ENCODE measurements at places on chromosomes 3 and 15.

GRCh38 chr15:60062826-60063225 lies 58.7 kb downstream of the FOXB1 start:
- no peak for DNase-seq

- DNase-seq: no peak
Measured at GRCh38 chr15:91589360-91589759, 264.1 kb upstream of the SLCO3A1 start.

GRCh38 chr15:60757831-60758570 lies 279.1 kb upstream of the ICE2 start:
- no peak for DNase-seq

DNA sequence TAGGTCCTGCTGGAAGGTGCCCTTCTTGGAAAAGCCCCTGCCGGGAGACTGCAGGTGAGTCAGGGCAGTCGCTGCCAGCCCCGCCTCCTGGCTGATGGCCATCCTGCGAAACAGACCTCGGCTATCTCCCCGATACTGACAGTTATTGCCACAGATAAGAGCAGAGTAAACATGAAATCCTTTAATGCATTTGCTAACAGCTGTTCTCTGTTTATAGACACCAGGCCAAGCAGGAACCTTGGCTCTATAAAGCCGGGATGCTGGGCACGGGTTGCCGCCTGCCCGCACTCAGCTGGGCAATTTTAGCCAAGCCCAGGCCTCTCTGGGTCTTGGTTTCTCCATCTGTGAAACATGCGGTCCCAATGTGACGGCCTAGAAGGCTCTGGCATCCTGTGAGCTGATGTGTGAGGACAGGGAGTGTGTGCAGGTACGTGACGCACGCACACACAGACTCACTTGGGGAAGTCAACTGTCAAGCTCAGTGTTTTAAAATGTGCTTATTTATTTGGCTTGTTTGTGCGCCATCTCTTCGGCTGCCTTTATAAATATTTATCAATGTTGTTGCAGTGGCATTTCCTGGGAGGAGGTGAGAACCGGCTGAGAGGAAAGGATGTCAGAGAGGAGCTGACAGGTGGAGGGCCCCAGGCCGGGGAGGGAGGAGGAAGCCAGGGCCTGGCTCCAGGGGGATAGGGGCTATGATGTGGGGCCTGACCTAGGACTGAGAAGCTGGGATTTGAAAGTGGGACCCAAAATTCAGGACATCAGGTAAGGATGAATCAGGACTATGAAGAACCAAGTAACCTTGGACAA lies 50.8 kb upstream of the PRR23E start:
- no peak for DNase-seq

- no peak for DNase-seq
Measured at GRCh38 chr15:28955160-28955992, 69.6 kb downstream of the APBA2 start.

DNA sequence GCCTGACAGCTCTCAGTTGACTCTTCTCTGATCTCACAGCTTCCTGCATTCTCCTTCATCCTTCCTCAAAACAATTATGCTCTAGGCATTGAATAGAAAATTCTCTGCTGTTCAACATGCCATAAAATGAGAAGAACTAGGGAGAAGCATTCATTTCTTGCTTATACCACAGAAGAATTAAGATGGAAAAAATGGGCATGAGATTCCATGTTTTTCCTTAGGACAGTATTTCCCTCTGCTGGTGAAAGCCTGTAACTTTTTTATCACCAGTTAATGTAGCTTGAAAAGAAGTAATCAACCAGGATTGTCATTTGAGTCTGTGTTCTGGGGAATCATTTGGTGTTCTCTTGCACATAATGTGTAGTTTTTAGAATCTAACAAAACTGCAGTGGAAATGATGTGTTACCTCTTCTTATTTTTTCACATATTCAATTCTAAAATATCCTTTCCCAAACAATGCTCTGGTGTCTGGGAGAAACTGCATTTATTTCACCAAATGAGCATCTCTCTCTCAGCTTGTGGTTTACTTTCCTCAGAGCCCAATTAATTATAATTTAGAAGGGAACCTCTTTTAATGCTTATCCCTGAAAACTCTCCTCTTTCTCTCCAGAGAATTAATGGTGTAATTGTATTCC lies 92.8 kb upstream of the DCBLD2 start:
- peak; percentile 43 for DNase-seq

GRCh38 chr3:193078996-193079753 lies 161.5 kb upstream of the MB21D2 start:
- no peak for DNase-seq

DNA sequence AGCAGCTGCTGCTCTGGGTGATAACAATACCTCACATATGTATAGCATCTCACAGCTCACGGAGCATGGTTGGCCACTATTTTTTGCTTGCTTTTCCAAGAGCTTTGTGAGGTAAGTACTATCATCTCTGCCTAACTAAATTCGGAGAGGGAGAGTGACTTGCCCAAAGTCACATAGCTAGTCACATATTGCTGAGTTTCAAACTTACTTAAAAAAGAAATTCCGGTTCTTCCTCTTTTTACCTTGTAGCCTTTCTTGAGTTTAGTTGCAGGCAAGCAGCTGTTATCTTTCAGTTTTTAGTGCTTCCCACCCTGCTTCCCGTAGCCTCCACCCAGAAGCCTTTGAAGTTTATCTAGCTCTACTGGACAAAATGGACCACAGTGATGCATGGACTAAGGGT lies 309.2 kb downstream of the PDCD6IP start:
- DNase-seq: no peak

DNA sequence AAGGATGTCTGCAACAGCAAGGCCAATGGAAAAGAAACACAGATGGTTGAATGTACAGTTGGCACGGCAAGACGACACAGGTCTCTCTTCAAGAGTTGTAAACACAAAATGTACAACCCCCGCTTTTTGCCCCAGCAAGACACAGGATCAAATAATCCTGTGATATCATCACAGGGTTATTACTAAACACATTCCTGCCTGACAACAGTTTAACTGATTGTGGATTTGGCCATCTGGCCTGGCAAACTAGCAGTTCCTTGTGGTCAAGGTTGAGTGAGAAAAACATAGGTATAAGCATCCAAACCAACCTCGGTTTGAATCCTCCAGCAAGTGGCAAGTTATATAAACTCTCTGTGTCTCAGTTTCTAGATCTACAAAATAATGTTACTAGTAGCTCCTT lies 23.4 kb downstream of the PARP16 start:
- DNase-seq: no peak

- no peak for DNase-seq
Measured at GRCh38 chr3:197793247-197793646, 2.2 kb downstream of the LRCH3 start.

DNA sequence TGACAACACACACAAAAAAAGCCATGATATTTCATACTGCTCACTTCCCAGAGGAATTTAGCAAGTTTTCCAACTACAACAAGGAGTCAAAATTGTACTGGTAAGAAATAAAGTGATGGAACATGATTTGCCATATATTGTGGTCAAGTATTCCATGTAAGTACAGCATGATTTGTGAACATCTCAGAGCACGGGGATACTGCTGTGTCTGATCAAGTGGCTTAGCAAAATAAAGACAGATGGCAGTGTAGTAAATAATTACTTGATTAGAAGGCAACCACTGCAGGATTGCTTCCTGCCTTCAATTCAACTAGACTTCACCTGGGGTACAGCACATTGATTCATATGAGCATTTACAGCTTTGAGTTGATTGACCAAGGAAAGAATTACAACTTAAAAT lies 51.6 kb upstream of the DUT start:
- DNase-seq: no peak

DNA sequence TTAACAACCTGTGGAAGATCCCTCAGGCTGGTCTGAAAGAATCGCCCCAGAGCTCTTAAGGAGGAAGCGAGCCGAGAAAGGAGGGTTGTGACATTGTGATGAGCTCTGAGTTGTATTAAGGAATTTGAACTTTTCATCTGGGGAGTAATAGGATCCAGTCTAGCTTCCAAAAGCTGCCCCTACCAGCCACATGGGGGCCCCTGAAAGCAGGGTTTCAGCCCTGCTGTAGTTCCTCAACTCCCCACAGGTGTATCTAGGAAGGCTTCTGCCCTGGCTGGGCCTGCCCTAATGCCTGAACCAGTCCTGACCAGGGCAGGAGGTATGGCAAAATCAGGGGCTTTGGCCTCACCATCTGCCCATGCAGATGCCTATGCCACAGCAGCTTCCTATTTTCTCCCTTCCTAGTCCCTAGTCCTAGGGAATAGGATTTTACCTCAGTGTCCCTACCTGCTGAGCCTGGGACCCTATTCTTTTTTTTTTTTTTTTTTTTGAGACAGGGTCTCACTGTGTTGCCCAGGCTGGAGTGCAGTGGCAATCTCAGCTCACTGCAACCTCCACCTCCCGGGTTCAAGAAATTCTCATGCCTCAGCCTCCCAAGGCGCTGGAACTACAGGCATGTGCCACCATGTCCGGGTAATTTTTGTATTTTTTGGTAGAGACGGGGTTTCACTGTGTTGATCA lies 5.0 kb upstream of the AP3S2 start:
- no peak for DNase-seq

DNA sequence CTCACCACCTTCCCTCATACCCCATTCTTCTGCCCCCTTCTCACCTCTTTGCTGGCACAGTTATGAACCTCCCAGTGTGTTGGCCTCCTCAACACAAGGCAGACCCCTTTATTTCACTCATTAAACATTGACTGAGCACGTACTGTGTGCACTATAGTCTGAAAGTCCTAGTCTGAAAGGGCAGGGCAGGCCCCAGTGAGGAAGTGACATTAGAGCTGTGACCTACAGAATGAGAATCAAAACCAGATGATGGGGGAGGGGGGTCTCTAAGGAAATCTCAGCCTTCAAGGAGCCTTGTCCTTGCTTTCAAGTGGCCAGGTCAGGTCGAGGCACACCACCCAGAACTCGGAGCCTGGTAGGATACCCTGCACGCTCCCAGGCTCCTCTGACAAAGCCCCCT lies 3.5 kb downstream of the SLC28A1 start:
- DNase-seq: no peak

GRCh38 chr3:61903074-61903473 lies 341.7 kb downstream of the PTPRG start:
- no peak for DNase-seq

DNA sequence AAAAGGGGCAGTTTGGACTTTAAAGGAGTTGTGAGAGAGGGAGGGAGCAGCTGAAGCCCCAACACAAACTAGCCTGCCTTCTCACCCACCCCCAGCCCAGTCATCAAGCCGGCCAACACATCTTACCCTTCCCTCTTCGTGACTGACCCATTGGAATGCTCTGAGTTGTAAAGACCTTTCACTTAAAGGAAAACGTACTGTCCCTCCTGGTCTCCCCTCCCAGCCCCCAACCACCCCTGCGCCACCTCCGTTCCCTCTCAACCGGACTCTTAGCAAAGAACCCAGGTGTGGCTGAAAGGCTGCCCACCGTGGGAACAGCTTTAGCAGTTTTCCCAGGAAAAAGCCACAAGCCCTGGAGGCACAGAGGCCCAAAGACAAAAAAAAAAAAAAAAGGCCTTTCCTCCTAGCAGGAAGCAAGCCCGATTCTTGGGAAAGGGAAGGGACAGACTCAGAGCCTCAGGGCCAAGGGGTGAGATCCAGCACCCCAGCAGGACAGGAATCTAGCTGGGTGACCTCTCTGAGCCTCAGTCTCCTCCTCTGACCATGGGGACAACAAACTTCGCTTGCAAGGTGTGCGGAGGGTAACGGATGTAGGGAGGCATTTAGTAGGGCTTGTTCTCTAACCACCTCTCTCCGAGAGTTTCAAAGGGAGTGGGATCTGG lies 2.4 kb downstream of the CYP11A1 start:
- DNase-seq: no peak

DNA sequence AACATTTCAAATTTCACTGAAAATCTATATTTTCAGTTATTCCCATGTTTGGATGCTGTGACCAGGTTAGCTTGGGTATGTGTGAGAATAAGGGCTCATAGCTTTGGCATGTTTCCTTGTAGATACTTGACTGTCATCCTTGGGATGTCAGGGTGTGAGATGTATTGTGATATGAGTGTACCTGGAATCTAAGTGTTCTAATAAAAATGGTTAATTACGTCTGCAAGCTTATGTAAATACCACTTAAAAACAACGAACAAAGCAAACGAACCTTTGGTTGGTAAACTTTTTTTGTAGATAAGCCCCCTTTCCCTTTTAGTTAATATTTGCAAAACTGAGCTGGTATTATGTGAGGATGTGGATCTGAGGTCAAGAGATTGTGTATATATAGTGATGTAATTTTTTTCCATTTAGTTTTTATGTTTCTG lies 63.5 kb downstream of the FNDC3B start:
- DNase-seq: no peak

GRCh38 chr3:98027085-98027446 lies 8.0 kb downstream of the GABRR3 start:
- no peak for DNase-seq

GRCh38 chr3:111485086-111485485 lies 56.9 kb upstream of the CD96 start:
- no peak for DNase-seq

DNA sequence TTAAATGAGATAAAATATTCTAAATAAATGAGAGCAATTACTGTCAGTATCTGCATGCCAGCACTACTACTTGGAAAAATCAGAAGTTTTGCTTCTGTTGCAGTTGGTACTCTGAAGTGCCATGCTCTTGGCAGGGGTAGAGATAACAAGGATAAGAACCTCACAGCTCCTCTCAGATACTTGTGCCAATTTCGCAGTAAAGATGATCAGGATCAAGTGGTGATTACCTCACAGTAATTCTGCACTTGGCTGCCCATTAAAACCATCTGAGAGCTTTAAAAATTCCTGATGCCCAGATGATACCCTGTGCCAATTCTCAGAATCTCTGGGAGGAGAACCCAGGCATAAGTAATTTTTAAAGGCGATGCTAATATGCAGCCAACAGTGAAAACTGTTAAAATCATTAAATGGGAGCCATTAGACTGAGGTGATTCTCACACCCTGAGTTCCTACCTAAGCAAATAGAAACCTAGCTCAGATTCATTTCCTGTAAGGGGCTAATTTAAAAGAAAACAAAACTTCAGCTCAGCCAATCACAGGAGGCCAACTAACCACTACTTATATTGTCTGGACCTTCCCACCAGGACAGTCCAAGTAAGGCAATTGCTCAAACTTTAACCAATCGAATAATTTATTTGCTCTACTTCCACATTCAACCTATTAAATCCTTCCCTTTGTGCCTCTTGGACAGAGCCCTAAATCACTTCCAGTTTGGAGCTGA lies 171.2 kb downstream of the KCNMB2 start:
- no peak for DNase-seq

Data from skin of body (tissue), 3 donors.